PC-3 (cell line): ENCODE measurements at places on chromosomes 3 and 15. TPM values are rescaled to one million over a fixed set of nuclear protein-coding genes. Genes with fewer than 3 reads are reported as not detected.
A peak's percentile ranks its signal among the peaks of the same experiment; 100 is the strongest.

The HCLS1 gene
- 3.7 and 5.8 TPM in 2 replicates for total RNA-seq

DNA sequence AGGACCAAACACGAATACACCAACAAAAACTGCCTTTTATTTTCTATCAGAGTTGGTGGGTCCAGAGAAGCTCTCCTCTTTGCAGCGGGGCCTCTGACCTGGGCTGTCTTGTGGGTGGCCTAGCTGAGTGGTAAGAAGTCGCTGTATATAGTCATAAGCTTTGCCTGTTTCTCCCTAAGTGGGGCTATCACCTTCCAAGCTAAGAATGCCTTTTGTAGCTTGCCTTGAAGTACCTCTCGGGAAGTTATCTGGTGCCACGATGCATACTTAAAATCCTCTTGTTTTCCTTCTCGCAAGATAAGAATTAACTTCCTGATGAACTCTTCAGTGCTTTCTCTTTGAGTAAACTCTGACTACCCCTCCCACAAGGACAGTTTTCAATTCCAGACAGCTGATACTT, 178.8 kb downstream of the SYNPR start:
- DNase-seq: no peak

- DNase-seq: no peak
Observed at GRCh38 chr3:178900029-178900646, 171.5 kb downstream of the ZMAT3 start.

DNA sequence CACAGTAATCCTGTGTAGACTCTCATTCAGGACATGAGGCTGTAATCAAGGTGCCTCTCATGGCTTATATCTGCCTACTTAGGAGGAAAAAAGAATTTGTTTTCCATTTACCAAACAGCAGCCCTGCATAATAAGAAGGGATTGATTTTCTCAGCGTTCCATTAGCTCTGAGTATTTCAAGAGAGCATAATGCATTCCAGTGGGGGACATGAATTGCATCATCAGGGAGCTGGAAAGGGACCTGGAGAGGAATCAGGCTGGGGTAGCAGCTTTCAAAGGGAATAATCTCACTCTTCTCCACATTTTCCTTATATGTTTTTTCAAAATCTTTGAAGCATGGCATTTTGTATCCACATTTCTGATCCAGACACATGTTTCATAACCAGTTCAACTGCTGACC, 150.6 kb upstream of the ANKRD28 start:
- no peak for DNase-seq

- DNase-seq: no peak
Observed at GRCh38 chr15:86205096-86205495, 125.4 kb downstream of the AGBL1 start.

DNA sequence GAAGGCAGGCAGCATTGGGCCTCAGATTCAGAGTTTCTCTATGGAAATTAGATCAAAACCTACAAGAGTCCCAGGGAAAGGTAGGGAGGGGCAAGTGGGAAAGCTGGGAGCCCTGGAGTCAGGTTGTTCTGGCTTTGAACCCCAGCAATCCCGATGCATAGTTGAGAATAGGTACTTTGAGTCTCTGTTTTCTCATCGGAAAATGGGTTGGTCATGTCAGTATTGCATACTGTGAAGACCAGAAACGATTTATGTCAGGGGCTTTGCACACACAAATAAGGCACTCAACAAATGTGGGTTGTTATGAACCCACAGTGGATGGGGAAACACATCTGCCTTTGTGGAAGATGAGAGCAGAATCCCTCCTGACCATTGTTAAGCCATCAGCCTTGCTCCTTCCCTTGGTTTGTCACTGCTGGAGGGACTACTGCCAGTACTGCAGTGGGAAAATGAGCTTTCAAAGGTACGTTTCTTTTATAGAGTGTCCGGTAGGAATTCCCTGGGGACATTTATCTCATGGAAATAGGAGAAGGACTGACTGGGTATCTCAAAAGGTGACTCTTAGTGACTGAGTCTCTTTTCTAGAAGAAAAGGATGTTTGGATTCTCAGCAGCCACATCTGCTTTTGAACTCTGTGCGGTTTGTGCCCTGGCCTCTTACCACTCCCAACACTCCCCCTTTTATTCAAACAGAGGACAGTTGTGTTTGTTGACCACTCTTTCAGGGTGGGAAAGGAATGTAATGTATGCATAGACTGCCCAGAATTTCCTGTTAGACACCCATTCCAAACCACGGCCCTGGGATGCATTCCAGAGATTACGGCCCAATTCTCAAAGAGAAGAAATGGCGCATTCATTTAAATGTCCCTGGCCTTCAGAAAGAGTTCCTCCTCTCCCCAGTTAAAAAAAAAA, 54.6 kb upstream of the VILL start:
- peak; percentile 94 for DNase-seq

GRCh38 chr15:39180483-39180933, 400.4 kb upstream of the THBS1 start:
- DNase-seq: no peak
